Endothelial cell of umbilical vein (primary cell): ENCODE measurements at places on chromosomes 7 and 10. TPM values are rescaled to one million over a fixed set of nuclear protein-coding genes. Genes with fewer than 3 reads are reported as not detected.
A peak's percentile ranks its signal among the peaks of the same experiment; 100 is the strongest.

Gene MUC12
- not detected in 2 replicates for total RNA-seq

Gene AMPH
- total RNA-seq = 8.0 and 9.2 TPM in 2 replicates

Gene GFRA1
- 0.88 and 0.95 TPM in 2 replicates for total RNA-seq

Gene CALHM3
- not detected in 2 replicates for total RNA-seq

Gene NT5C3A
- 22.0 and 22.6 TPM in 2 replicates for total RNA-seq

Gene TDRD1
- not detected in 2 replicates for total RNA-seq

Gene PTF1A
- total RNA-seq = not detected in 2 replicates

Gene METTL27
- total RNA-seq = 1.2 and 10.8 TPM in 2 replicates

- DNase-seq = no peak
These were observed 247.4 kb upstream of the PODXL start for GRCh38 chr7:131803816-131804215.

DNA sequence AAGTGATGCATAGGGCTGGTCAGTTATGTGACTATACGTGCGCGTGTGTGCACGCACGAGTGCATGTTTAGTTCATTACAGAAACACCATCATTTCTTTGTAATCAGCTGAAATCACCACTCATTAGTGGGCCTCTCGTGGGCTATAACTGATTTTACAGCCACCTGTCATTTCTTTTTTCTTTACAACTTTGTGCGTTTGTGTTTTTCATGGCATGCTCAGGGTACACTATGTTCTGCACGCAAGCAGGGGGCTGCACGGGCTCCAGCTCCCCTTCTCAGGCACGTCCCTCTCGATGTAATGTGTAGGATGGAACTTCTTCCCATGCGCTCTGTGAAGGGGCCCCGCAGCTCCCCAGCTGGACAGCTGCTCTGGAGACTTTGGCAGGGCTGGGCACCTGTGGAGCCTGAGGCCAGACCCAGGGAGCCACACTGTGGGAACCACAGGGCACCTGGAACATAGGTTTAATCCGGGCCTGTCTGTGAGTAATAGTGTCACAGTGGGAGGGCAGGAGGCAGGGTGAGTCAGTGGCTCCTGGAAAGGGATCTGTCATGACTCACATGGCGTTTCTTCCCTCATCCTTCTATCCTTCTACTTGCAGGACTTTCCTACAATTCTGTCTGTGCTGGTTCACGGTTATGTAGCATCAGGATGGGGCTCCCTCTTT lies 4.9 kb downstream of the GCK start:
- peak; percentile 34 for DNase-seq

DNA sequence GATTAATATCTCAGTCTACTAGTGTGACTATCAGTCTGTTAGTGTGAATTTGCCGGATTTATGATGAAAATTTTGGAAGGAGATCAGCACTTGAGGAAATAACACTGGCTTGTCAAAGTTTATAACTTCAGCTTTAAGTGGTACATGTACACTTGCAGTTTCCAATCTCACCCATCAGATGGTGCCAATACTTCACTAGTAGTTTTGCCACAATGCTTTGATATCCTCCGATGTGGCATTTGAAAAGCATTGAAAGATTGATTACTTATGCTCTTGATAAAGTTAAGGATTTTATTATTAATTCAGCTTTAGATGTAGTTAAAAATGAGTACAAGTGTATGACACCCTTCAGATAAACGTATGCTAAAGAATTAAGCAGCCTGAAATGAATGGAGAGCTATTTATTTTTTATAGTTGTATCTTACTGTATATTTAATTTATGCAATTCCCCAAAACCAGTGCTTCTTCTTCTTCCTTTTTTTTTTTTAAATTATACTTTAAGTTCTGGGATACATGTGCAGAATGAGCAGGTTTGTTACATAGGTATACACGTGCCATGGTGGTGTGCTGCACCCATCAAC lies 98.2 kb downstream of the ANLN start:
- DNase-seq = peak; percentile 70

GRCh38 chr10:6018422-6018821 lies 41.1 kb upstream of the IL15RA start:
- DNase-seq = no peak

- no peak for DNase-seq
These were observed 80.5 kb downstream of the RTKN2 start for GRCh38 chr10:62188021-62188616.

- DNase-seq = peak; percentile 55
These were observed 36.1 kb downstream of the UBTD1 start for GRCh38 chr10:97534746-97535367.

DNA sequence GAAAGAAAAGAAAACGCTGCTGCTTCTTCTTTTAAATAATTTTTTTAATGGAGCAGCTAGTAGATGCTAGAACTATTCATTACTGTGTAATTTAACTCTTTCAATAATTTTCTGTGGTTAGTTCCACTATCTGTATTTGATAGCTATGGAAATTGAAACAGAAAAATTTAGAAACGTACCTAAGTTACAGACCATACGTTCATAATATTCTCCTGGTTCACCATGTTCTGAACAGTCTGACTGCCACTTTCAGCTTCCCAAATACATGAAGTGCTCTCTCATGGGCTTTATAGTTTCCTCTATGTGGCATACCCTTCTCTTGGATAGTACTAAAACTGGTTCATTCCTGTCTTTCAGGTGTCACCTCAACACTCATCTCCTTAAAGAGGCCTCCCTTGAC lies 508.0 kb downstream of the MDFIC start:
- no peak for DNase-seq

DNA sequence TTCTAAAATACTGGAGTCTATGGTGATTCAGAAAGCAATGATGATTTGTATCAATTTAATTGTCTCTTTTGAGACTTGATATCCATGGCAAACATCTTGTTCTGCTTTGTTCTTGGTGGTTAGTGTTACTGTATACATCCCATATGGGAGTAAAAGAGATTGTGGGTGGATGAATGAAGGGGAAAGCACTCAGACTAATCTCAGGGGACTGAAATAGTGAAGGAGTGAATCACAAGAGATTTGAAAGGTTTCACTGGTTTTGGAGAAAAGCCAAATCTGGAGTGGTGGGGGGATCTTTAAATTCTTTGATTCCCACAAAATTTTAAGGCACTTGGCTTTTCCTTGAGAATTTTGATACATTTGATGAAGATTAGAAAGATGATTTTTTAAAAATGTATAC lies 369.4 kb downstream of the INHBA start:
- DNase-seq = no peak

DNA sequence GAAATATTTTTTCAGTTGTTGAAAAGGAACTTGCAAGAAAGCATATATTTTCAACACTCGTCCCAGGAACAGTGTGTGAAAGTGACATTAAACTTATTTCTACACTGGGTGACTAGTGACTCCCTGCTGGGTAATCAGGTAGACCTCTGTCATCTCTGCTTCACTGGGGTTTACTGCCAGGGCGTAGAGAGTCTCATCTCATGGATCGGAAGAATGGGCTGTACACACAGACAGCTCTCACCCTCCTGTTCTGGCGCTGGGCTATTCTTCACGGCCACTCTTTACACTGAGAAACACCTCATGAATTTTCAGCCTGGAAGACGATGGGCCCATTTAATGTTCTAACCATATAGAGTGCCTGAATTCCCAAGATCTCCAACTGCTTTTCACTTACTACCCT lies 36.4 kb downstream of the NRP1 start:
- DNase-seq = no peak

DNA sequence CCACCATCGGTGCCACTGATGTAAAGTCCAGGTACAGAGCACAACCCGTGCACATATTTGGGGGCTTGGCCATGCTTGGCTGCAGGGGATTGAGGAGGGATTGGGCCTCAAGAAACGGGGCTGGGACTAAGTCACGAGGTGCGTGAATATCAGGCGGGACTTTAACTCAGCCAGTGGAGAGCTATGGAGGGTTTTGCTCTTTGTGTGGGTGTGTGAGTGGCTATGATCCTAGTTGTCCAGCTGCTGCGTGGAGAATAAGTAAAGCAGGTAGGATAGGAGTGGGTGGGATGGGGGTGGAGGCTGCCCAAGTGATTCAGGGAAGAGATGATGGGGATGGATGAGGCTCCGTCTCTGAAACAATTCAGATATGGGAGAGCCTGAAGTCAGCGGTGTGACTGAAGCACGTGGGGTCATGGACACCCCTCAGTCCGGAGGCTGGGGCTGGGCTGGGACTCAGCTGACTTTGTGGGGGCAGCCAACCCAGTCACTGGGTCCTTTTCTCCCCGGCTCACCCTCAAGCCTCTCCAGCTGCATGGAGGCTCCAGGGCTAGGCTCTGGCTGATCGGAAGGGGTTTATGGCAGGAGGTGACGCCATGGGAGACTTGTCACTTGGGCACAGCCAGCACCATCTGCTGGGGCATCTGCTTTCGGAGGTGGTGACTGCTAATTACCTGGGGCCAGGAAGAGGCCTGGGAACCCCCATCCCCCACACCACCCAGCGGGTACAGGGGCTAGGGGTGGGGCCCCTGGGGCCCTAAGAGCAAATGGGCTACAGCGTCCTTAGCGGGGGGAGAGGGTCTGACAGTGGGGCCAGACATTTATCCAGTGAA lies 1.7 kb upstream of the LFNG start:
- no peak for DNase-seq

DNA sequence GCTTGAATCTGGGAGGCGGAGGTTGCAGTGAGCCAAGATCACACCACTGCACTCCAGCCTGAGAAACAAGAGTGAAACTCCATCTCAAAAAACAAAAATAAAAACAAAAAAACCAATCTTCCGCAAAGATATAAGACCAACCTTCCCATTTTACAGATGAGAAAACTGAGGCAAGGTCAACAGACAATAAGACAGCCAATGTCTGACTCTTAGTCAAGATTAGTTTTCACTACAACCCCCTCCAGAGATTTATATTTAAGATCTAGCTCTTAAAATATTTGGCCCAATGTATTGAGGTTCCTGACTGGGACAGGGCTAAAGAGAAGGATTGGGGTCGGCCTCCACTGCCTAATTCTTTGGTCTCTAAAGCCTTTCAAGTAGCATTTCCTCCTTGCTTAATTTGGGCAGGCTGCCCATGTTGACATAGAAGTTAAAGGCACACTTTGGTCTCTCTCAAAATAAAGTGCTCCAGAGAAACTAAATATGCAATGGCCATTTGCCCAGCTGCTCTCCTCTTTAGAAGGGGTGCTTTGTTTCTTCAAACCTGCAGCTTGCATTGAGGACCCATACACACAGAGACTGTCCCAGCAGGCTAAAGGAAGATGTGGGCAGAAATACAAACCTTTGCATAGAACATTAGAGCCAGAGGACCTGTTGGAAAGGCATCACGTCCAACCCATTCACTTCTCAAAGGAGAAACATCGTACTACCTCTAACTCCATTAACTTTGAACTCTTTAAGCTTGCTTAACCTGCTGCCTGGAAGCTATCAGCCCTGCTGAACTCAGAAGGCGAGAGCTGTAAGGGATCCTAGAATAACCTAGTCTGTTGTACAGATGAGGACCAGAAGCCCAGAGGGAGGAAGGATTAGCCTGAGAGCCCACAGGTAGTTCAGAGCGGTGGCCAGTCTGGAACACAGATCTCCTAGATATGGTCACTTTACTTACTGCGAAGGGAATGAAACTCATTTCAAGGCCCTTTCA lies 3.9 kb downstream of the TECTB start:
- DNase-seq = no peak

DNA sequence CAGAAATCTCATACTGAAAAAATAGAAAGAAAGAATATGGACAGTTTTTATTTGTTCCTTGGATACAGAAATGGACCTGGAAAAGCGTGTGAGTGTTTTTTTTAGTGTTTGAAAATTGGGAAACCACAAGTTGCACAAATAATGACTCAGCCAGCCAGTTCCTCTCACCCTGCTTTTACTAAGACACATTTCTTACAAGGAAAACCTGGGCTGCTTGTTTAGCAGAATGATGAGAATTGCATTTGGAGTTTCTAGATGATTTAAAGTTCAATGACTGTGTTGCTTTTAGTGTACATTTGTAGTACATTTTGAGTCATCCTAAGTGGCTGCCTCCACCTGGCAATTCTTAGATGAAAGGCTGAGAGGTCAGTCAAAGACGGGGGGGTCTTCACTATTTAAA lies 218.7 kb downstream of the ABCA13 start:
- DNase-seq = no peak

DNA sequence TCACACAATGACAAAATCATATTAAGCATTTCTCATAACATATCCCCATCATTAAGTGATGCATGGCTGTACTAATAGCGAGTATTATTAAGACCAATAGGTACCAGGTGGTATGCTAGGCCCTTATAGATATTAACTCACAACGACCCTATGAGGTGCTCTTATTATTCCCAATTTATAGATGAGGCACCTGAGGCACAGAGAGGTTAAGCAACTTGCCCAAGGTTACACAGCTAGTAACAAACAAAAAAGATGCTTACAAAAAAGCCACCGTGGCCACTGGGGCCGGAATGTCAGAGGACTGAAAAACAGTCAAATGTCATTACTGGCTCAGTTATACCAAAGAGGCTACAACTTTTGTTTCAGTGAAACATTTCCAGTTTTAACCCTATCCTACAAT lies 96.0 kb downstream of the OR13A1 start:
- no peak for DNase-seq

GRCh38 chr10:50610368-50610767 lies 13.4 kb downstream of the SGMS1 start:
- DNase-seq = no peak

DNA sequence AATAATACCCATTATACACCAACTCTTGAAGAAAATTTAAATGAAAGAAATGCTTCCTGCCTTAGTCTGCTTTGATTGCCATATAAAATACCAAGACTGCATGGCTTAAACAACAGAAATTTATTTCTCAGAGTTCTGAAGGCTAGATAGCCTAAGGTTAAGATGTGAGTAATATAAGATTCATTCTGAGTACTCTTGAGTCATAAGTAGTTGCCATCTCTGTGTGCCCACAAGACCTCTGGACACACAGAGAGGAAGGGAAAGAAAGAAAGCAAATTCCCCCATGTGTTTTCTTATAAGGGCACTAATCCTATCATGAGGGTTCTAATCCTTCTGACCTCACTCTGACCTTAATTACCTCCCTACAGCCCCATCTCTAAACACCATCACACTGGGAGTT lies 201.2 kb downstream of the PTN start:
- DNase-seq = no peak

- DNase-seq = peak; percentile 56
These were observed 37.9 kb downstream of the CRCP start for GRCh38 chr7:66152371-66153191.

GRCh38 chr10:348456-348855 lies 213.2 kb downstream of the ZMYND11 start:
- DNase-seq = no peak

GRCh38 chr7:47087866-47088265 lies 494.0 kb downstream of the TNS3 start:
- DNase-seq = peak; percentile 30
